ENCODE measurements at places on chromosomes 3 and 15. TPM values are rescaled to one million over a fixed set of nuclear protein-coding genes. Genes with fewer than 3 reads are reported as not detected.
A peak's percentile ranks its signal among the peaks of the same experiment; 100 is the strongest.

- DNase-seq: no peak
- no peak overlapping the region for H3K4me3 ChIP-seq
- H3K27me3 ChIP-seq: no peaks in the 10 kb centered on the region
- H3K36me3 ChIP-seq: peaks cover 14% of the 10 kb centered on the region
- no peaks in the 10 kb centered on the region for H3K4me1 ChIP-seq
Measured at GRCh38 chr3:56157693-56158362, 310.4 kb downstream of the ERC2 start.

GRCh38 chr3:71258526-71258925, 325.0 kb downstream of the FOXP1 start:
- no peak overlapping the region for H3K4me3 ChIP-seq
- H3K36me3 ChIP-seq: peaks cover 4% of the 10 kb centered on the region
- H3K27me3 ChIP-seq: no peaks in the 10 kb centered on the region

DNA sequence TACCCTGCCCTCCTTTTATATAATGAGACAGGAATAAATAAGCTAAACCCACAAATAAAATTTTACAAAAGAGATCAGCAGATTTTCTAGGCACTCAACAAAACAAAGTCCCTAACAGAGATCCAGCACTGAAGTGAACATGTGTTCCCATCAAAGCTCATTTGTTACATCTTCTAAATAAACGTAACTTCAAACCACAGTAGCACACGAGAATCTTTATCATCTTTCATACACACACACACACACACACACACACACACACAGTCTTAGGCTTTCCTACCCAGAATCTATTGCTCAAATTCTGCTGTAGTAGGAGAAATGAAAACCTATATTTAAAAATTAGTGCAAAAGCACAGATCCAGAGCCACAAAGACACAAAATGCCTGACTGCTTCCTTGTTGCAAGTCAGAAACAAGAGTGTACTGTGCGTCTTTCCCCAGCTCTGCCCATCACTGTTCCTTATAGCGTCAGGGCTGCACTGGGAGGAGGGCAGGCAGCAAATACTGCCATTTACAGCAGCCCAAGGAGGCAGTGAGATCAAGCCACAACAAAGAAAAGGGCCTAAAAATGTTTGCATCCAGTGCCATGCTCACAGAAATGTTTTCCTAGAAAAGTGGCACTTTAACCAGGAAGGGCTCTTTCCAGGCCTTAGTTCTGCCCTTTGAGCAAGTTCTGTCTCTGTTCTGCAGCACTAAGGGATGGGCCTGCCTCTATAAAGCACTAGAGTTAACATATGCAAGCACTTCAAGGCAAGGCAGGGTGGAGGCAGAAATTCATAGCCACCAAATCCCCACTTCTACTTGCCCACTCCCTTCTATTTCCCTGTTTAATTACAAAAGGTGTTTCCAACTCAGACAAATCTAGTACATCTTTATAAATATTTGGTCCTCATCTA, 6.0 kb downstream of the IP6K1 start:
- H3K36me3 ChIP-seq: peaks cover 17% of the 10 kb centered on the region
- H3K27ac ChIP-seq: no peak overlapping the region
- no peaks in the 10 kb centered on the region for H3K27me3 ChIP-seq
- no peaks in the 10 kb centered on the region for H3K4me1 ChIP-seq
- no peak overlapping the region for H3K4me3 ChIP-seq

ACSBG1 gene
- 3.2 TPM for total RNA-seq

DNA sequence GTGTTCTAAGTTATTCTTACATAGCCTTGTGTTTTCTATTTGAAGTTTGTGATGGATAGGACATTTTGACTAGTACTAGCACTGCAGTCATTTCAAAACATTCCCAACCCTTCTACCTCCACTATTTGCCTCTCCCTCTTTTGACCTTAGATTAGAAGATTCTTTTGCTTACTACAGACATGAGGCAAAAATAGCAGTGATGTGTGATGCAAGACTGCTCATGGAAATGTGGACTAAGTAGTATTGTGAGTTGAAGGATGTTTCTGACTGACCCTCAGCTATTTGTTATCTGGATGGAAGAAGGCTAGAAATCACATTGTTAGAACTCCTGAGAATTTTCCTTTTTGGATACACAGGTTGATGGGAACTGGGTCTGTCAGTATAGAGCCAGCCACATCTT, 45.9 kb downstream of the ATP2C1 start:
- no peaks in the 10 kb centered on the region for H3K27me3 ChIP-seq
- no peak overlapping the region for H3K27ac ChIP-seq
- no peak overlapping the region for H3K4me3 ChIP-seq
- H3K4me1 ChIP-seq: no peaks in the 10 kb centered on the region

DNA sequence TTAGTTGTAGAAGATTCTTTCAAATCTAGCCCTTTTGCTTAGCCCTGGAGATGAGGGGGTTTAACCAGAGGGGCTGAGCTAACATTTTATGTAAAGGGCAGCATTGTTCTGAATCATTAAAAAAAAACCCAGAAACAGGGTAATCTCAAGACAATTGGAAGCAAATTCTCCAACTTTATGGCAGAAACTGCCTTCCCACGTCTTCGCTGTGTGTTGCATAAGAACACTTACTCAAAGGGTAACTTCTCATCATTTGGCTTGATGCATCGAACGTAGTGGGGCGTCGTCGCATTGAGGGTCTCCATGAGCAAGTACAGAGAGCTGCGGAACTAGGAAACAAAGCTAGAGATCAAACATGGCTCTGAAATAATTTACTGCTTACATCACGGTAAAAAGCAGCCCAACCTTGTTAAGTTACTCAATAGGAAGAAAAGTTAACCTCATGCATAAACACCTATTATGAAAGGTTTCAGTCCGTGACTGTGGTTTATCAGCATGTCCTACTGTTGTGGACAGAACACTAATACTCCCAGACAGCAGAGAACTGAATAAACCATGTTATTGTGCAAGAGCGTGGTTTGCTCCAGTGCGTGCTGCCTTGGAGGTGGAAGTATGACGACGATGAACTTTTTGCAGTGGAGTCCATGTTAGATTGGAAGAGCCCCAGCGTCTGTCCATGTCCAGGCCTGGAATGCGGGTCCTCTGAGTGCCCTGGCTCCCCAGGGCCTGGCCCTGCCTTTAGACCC, 48.7 kb downstream of the MYO5C start:
- peaks cover 15% of the 10 kb centered on the region for H3K36me3 ChIP-seq
- DNase-seq: no peak
- H3K4me1 ChIP-seq: no peaks in the 10 kb centered on the region
- H3K27me3 ChIP-seq: no peaks in the 10 kb centered on the region

GRCh38 chr15:77507911-77508310, 87.2 kb downstream of the HMG20A start:
- no peak overlapping the region for H3K4me3 ChIP-seq
- DNase-seq: no peak
- H3K36me3 ChIP-seq: 0 out of 2 replicates have a peak, but pooled peaks cover 2% of the 10 kb centered on the region
- no peak overlapping the region for H3K27ac ChIP-seq
- H3K4me1 ChIP-seq: peaks cover 18% of the 10 kb centered on the region

LRRC2 gene
- 2.6 TPM for total RNA-seq

ATP6V1A gene
- total RNA-seq: 80.4 TPM

- H3K27ac ChIP-seq: no peak overlapping the region
- no peaks in the 10 kb centered on the region for H3K27me3 ChIP-seq
- DNase-seq: no peak
- no peak overlapping the region for H3K4me3 ChIP-seq
- no peaks in the 10 kb centered on the region for H3K4me1 ChIP-seq
Measured at GRCh38 chr3:124213641-124214040, 221.7 kb upstream of the ROPN1 start.

IQCF5 gene
- total RNA-seq: not detected

SELENOT gene
- 79.1 TPM for total RNA-seq

LDHAL6B gene
- total RNA-seq: not detected

GRCh38 chr3:20173844-20174410, 12.1 kb downstream of the SGO1 start:
- H3K4me3 ChIP-seq: no peak overlapping the region
- no peak for DNase-seq
- no peaks in the 10 kb centered on the region for H3K4me1 ChIP-seq
- no peak overlapping the region for H3K27ac ChIP-seq

- H3K4me1 ChIP-seq: no peaks in the 10 kb centered on the region
- H3K4me3 ChIP-seq: no peak overlapping the region
- H3K27ac ChIP-seq: no peak overlapping the region
- H3K27me3 ChIP-seq: no peaks in the 10 kb centered on the region
- H3K36me3 ChIP-seq: no peaks in the 10 kb centered on the region
- DNase-seq: no peak
Measured at GRCh38 chr15:69509131-69509530, 56.5 kb downstream of the RPLP1 start.

EIF4E3 gene
- total RNA-seq: 12.9 TPM

GOLGA6A gene
- total RNA-seq: 0.72 TPM

GRCh38 chr3:140842984-140843649, 98.5 kb upstream of the SLC25A36 start:
- no peaks in the 10 kb centered on the region for H3K36me3 ChIP-seq
- no peaks in the 10 kb centered on the region for H3K27me3 ChIP-seq
- no peaks in the 10 kb centered on the region for H3K4me1 ChIP-seq

TM4SF4 gene
- not detected for total RNA-seq

ARHGAP11A gene
- total RNA-seq: 94.2 TPM

IQGAP1 gene
- total RNA-seq: 67.0 TPM

STAB1 gene
- 0.90 TPM for total RNA-seq

ASB14 gene
- not detected for total RNA-seq

GRCh38 chr3:194637066-194637465, 3.8 kb upstream of the TMEM44 start:
- H3K27ac ChIP-seq: no peak overlapping the region
- H3K36me3 ChIP-seq: peaks cover 28% of the 10 kb centered on the region
- DNase-seq: no peak

DNA sequence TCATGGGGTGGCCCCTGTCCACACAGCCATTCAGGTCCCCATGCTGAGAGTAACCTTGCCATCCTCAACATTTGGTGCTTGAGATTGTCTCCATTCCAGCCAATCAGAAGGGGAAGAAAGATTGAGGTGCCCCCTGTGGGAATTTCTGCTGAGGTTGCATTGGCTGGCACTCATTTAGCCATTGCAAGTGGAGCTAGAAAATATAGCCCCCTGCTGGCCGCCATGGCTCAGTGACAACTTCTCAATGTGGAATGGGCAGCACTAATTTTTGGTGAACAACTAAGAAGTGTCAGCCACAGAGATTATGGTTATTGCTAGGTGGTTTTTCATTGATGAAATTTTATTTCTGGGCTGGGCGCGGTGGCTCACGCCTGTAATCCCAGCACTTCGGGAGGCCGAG, 22.0 kb downstream of the COL6A6 start:
- no peak overlapping the region for H3K27ac ChIP-seq
- peak; percentile 73 for DNase-seq
- H3K4me1 ChIP-seq: no peaks in the 10 kb centered on the region
- no peaks in the 10 kb centered on the region for H3K27me3 ChIP-seq
- H3K36me3 ChIP-seq: no peaks in the 10 kb centered on the region

DNA sequence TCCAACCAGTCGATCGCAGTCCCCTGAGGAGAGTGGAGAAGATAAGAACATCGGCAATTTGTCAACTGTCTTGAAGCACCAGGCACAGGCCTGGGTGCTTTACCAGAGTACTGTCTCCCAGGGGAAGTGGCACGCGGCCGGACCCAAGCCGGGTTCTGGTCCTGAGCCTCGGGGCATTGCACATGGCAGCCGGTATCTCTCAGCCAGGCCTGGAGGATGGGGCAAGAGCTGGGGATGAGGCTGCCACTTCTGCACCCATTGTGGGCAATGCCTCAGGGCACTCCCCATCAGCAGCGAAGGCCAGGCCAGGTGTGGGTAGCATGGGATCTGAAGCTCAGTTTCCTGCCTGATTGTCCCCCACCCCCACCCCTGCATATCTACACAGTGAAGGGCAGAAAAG, 77.5 kb downstream of the ADCY5 start:
- DNase-seq: no peak
- H3K4me1 ChIP-seq: no peaks in the 10 kb centered on the region
- H3K27ac ChIP-seq: no peak overlapping the region
- H3K36me3 ChIP-seq: peaks cover 5% of the 10 kb centered on the region

GRCh38 chr3:106848099-106848498, 529.1 kb upstream of the CCDC54 start:
- no peaks in the 10 kb centered on the region for H3K4me1 ChIP-seq
- no peak overlapping the region for H3K4me3 ChIP-seq
- H3K27ac ChIP-seq: no peak overlapping the region
- no peaks in the 10 kb centered on the region for H3K27me3 ChIP-seq
- no peak for DNase-seq

- H3K4me3 ChIP-seq: no peak overlapping the region
- H3K27me3 ChIP-seq: no peaks in the 10 kb centered on the region
- no peaks in the 10 kb centered on the region for H3K36me3 ChIP-seq
- no peak for DNase-seq
Measured at GRCh38 chr3:55296791-55297190, 190.3 kb downstream of the WNT5A start.

GRCh38 chr3:184300378-184300720, 1.3 kb downstream of the PSMD2 start:
- DNase-seq: no peak
- H3K4me3 ChIP-seq: peak overlapping the region; percentile 99
- H3K4me1 ChIP-seq: no peaks in the 10 kb centered on the region
- no peaks in the 10 kb centered on the region for H3K27me3 ChIP-seq

STAC gene
- total RNA-seq: 3.0 TPM

GRCh38 chr3:189132839-189133238, 38.9 kb upstream of the TPRG1 start:
- H3K36me3 ChIP-seq: no peaks in the 10 kb centered on the region
- no peak for DNase-seq
- no peaks in the 10 kb centered on the region for H3K27me3 ChIP-seq
- H3K27ac ChIP-seq: no peak overlapping the region

DNA sequence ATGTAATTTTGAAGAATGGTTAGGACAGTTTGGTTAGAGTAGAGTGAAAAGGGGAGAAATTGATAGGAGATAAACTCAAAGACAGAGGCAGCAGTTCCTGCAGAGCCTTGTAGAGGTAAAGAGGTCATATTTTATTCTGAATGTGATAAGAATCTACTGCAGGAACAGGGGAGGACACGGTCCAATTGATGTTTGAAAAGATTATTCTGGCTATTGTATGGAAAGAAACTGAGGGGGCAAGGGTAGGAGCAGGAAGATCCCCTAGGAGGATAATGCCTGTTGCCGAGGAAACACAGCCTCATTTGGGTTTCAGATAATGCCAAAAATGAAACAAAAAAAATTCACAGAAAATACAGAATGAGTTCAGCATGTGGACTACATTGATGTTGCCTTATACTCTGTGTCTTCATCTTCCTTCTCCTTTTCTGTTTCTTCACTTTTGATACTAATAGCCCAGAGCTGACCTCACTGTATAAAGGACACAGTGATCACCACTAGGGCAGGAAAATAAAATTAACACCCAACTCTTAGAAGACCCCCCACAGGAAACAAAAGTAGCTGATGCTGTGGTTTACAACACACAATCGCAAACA, 454.6 kb upstream of the UBE2E2 start:
- no peak overlapping the region for H3K27ac ChIP-seq
- DNase-seq: no peak
- no peak overlapping the region for H3K4me3 ChIP-seq
- no peaks in the 10 kb centered on the region for H3K36me3 ChIP-seq
- no peaks in the 10 kb centered on the region for H3K27me3 ChIP-seq

Measured in H9 (cell line).